ENCODE measurements at places on chromosomes 6 and 20.
A peak's percentile ranks its signal among the peaks of the same experiment; 100 is the strongest.

- DNase-seq = no peak
Observed at GRCh38 chr20:45111799-45112471, 3.0 kb downstream of the WFDC5 start.

GRCh38 chr6:40387127-40387870 is 199.9 kb downstream of the LRFN2 start:
- DNase-seq = no peak

- DNase-seq = no peak
Observed at GRCh38 chr6:54185885-54186284, 74.6 kb downstream of the MLIP start.

DNA sequence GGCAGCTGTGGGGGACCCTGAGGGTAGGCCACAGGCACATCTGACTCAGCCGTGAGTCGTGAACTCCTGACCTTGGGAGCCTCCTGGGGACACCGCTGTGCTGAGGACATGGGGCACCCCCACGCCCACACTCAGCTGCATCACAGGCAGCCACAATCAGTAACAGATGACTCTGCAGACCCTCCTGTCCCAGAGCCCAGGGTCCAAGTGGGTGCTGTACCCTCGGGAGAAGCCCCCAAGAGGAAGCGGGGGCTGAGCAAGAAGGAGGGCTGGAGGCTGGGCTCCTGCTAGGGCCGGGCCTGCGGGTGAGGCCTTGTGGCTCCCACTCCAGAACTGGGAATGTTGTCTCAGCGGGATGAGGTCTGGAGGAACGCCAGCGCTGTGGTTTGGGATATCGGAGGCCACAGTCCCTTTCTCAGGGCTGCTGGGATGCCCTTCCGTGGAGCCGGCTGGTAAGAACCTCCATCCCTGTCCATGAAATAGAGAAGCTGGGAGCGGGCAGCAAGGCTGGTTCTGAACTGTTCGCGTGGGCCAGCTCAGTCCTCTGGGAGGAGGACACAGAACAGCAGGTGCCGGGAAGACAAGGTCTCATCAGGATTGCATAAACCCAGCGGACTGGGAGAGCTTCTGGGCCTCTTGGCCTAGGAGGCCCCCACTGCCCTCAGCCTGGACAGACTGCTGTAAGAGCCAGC is 3.1 kb upstream of the LAMA5 start:
- peak; percentile 42 for DNase-seq

- peak; percentile 91 for DNase-seq
Observed at GRCh38 chr20:31822421-31823330, 3.5 kb downstream of the MYLK2 start.

DNA sequence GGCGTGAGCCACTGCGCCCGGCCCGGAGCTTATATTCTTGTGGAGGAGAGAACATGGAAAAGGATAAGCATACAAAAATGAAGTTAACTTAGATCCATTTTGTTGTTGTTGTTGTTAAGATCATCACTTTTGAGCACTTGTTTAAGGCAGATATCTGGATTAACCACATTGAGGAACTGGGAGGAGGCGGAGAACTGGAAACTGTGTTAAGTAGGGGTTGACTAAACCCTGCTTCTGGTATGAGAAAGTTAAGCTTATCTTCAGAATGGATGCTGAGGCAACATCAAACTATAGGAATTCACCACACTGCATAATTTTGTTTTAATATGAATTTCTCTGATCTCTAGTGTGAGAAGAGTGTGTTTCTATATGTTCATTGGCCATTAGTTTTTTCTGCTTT is 57.6 kb downstream of the GCNT2 start:
- no peak for DNase-seq

DNA sequence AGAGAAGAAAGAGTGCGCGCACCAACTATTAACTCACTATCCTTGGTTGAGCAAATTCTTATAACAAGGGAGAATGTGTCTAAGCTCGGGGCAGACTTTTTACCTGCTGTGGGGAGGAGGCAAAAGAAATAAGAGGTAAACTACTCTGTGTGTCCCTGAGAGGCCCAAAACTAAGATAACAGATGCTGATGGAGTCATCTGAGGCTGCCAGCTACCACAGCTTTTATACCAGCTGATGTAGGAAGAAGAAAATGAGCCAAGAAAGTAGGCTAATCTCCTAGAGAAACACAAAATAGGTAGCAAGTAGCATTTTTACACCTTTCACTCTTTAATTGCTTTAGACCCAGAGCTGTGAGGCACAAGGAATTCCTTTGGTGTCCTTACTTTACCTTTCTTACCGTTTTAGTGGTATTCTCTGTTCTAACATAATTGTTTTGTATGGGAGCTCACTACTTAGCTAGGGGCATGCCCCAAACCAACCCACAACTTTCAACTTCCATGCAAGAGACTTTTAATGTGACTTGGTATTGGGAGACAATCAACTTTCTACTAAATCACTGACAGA is 27.8 kb upstream of the PIM1 start:
- no peak for DNase-seq

All from tongue (tissue), 3 donors.